CD4-positive, alpha-beta T cell treated with Interleukin-17A for 1 hour (primary cell): ENCODE measurements at places on chromosomes 2 and 18.

GRCh38 chr2:24022975-24023575 is 13.2 kb downstream of the MFSD2B start:
- DNase-seq = no peak

GRCh38 chr2:236086971-236087465 is 81.2 kb downstream of the GBX2 start:
- no peak for DNase-seq

- no peak for DNase-seq
Observed at GRCh38 chr2:150383587-150383986, 103.9 kb downstream of the RND3 start.

- no peak for DNase-seq
Observed at GRCh38 chr2:164114937-164115336, 379.1 kb upstream of the FIGN start.

DNA sequence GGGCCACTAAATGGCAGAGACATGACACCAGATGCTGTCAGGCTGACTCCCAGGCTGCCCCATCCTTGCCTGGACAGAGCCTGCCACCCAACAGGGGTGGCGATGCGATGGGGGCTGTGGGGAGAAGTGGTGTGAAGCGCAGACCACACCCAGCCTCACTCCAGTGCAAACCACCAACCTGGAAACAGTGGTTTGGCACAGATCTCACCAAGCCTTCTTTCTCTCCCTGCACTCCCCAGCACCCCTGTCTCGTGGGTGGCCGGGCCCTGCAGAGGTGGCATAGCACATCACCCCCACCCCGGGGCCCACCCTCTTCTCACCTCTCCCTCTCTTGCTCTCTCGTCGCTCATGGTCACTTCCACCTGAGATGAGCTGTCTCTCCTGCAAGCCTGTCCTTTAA is 32.6 kb downstream of the CIB4 start:
- DNase-seq = no peak

- DNase-seq = peak; percentile 3
Observed at GRCh38 chr2:235050980-235051351, 99.1 kb downstream of the SH3BP4 start.

DNA sequence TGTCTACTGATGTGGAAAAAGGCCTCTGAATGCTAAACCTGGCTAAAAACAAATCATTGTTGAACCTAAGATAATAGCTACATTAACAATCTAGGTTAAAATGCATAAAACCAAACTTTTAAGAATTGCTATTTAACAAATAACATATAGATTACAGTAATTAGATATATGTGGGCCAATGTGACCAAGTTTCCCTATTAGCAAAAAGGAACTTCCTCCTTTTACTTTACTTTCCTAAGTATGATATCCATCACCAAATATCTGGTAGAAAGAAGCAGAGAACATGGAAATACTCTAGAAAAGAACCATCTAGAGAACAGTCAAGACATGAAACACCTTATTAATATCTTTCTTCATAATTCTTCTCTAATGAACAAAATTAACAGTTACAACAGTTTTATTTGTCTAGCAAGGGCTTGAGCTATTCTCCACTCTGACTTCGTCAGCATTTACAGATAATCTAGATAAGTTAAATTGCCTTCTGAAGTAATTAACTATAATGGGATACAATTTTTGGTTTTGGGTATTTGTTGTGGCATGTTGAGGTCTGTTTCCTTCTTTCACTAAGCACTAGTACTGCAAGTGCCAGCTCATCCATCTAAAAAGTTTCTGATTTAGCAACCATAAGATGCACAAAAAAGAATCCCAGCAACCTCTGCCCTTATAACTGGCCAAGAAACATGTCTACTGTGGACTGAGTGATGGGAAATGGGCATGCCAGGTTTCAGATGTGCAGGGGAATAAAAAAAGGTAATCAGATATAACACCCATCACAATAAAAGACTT is 53.3 kb downstream of the MEMO1 start:
- DNase-seq = no peak

DNA sequence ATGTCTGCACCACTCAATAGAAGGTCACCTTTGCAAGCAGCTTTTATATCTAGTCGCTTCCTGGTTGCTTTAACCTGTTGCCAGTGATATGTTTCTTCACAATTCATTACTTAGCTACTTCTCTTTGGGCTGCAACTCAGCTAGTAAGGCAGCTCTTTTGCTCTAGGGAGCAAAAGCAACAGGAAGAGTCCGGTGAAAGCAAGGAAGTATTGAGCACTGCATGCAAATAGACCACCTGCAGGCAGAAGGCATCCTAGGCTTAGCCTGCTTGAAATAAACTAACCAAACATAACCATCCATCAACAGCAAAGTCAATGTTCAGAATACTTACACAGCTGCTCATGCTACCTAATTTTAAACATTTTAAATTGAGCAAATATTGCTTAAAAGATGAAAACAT is 529.2 kb upstream of the LINC00305 start:
- no peak for DNase-seq

- no peak for DNase-seq
Observed at GRCh38 chr2:71045865-71046548, 22.4 kb upstream of the NAGK start.

DNA sequence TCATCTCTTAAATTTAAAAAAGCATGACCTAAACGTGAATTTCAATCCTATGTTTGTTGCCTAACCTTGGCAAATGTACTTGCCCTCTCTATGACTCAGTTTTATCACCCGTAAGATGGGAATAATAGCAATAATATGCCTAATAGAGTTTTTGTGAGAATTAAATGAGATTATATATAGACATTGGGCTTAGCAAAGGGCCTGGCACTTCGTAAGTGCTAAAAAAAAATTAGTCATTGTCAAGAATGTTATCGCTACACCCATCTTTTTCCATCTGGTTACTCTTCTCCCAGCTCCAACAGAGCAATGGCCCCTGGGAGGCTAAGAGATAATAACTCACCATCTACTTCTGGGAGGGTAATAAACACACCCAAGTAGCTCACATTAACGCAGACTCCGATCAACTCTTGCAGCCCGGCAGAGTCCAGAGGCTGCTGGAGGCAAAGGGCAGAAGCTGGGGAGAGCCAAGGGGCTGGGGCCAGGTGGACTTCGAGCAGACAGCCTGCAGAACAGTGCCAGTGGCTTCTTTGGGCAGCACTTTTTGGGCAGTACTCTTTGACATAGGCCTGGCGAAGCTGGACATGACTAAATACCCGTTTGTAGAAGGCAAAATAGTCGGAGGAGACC is 63.9 kb upstream of the STPG4 start:
- no peak for DNase-seq

- DNase-seq = no peak
Observed at GRCh38 chr2:158101384-158101926, at the start of gene UPP2. UPP2 (plus strand) TSS chr2:158101876; CDS start chr2:158102064, 188 bp downstream.

DNA sequence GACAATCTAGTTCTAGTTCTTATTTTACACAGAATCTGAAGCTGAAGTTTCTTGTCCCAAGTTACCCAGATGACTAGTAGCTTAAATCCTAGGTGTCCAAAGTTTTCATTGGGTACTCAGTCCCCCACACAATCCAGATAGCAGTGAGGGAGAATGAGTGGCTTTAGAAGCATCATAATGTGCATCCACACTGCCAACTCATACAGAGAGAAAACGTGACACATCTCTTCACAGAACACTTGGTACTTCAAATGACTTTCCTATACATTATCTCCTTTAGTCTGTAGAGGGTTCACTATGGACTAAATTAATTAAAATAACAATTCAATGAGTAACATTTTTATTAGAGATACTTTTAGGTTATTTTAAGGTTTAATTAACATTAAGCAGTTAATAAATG is 45.2 kb downstream of the STRADB start:
- no peak for DNase-seq

- DNase-seq = no peak
Observed at GRCh38 chr18:46917803-46918600, 600 bp downstream of the KATNAL2 start.

GRCh38 chr18:27033722-27034121 is 151.4 kb downstream of the CHST9 start:
- no peak for DNase-seq

DNA sequence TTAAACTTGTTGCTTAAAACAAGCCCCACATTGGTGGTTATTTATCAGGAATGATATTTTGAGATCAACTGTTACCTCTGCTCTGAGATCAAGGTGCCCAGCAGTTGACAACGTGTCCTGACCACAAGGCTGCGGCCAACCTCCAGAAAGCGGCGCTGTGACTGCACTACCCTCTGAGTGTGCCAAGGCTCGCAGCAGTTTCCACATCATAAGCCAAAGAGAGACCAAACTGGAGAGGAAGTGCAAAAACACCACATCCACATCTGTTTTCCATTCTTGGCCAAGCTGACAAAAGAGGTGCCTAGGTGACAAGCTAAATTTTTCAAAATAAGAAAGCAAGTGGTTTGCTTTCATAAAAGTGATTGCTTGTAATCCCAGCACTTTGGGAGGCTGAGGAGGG is 410.8 kb upstream of the POU3F3 start:
- no peak for DNase-seq

GRCh38 chr2:112075490-112076260 is 20.6 kb downstream of the TMEM87B start:
- DNase-seq = no peak

- peak; percentile 81 for DNase-seq
Observed at GRCh38 chr2:88600038-88600465, 27.2 kb downstream of the EIF2AK3 start.

GRCh38 chr2:71419976-71420375 is 33.4 kb upstream of the DYSF start:
- no peak for DNase-seq

DNA sequence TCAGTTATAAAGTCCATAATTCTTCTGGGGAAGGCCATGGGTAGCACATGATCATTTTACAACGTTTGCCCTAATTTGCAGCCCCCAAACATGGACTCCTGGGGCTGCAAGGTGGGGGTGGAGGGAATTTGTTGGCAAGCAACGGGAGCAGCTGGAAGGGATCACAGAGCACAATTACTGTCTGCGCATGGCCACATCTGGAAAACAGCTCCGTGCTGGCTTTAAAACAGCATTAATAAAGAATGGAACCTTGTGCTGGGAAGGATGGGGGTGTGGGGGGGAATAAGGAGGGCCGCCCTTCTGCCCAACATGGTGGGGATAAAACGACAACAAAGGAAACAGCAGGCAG is 60.9 kb upstream of the SLC14A2 start:
- no peak for DNase-seq

DNA sequence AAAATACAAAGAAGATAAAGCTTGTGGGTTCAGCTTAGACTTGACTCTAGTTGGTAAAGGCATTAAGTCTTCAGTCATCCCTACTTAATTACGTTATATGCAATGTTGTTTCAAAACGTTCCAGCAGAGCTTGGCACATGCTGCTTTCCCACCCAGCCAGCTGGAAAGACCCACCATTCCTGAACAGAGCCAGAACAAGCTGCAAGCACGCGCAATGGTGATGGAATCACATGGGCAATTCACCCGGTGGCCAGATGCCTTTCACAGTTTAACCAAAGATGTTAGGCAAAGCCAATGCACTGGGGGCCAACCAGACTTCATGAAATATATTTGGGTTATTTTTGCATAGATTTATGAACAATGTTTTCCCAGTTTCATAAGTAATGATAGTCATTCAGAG is 123.4 kb upstream of the CDH20 start:
- DNase-seq = no peak

GRCh38 chr2:123500346-123500745 is 524.7 kb upstream of the CNTNAP5 start:
- DNase-seq = no peak
